Right ventricle myocardium superior (tissue), 1 donor: ENCODE measurements at places on chromosomes 3 and 15.

GRCh38 chr3:130480736-130481135 lies 36.2 kb upstream of the COL6A6 start:
- DNase-seq: no peak

- no peak for DNase-seq
Observed at GRCh38 chr3:193987186-193987585, 148.8 kb upstream of the HES1 start.

DNA sequence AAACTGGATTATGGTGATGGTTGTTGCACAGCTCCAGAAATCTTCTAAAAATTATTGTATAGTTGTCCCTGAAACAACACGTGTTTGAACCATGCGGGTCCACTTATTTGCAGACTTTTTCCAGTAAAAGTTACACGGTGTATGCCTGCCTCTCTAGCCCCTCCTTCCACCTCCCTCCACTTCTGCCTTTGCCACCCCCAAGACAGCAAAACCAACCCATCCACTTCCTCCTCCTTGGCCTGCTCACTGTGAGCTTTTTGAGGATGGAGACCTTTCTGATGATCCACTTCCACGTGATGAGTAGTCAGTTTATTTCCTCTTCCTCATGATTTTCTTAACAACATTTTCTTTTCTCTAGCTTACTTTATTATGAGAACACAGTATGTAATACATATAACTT lies 5.4 kb downstream of the CYFIP1 start:
- DNase-seq: no peak

DNA sequence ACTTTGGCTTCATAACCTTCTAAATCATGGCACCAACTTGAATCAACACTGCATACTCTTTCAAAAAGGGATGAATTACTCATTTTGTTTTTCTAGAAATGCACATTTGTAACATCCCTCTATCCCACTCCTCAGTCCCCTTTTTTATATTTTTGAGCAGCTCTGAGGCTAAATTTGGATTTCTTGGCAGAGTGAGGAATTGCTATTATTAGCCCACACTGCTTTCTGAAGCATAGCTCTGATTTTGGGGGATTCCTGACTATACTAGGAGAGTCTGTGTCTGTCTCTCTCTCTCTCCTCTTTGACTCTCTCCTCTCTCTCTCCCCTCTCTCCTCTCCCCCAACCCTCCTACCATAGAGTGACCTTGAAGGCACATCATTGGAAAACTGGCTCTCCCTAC lies 76.6 kb downstream of the RBPMS2 start:
- DNase-seq: no peak

- no peak for DNase-seq
Observed at GRCh38 chr3:45051685-45052084, 25.6 kb downstream of the CLEC3B start.

- DNase-seq: no peak
Observed at GRCh38 chr3:173529062-173529711, 131.6 kb downstream of the NLGN1 start.

GRCh38 chr3:119087799-119088198 lies 53.2 kb upstream of the IGSF11 start:
- DNase-seq: no peak

DNA sequence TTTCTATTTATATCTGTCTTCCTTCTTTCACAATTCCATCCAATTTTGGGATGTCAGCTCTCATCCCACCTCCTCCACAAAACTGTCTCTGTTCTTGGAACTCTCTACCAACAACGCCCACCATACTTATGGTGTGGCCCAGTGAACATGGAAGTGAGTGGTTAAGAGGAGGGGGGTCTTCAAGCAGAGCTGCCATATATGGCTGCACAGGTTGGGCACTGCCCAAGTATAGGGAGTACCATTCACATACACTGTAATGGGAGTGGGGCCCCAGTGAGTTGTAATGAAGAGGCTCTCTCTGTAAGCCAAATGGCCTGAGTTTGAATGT lies 7.9 kb upstream of the CAMK1 start:
- DNase-seq: no peak

DNA sequence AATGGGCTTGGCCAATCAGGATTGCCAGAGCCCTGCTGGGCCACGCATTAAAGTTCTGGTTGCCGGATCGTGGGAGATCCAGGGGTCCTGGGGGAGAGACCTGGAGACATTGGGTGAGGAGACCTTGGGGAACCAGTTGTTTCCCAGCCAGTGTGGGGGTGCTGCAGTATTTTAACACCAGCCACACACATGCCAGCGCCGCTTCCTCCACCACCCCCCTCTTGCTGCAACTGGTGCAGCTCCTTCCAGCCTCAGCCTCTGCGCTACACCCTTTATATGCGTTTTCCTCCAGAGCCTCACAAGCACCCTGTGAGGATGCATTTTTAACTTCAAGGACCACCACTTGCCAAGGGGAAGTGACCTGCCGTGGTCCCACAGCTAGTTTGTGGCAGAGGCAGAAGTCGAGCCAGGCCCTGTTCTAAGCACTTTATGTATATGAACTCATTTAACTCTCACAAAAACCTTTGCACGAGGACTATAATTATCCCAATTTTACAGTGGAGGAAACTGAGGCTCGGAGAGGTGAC lies 29.4 kb upstream of the GRIP2 start:
- no peak for DNase-seq
